ENCODE measurements at places on chromosomes 12 and 14.

DNA sequence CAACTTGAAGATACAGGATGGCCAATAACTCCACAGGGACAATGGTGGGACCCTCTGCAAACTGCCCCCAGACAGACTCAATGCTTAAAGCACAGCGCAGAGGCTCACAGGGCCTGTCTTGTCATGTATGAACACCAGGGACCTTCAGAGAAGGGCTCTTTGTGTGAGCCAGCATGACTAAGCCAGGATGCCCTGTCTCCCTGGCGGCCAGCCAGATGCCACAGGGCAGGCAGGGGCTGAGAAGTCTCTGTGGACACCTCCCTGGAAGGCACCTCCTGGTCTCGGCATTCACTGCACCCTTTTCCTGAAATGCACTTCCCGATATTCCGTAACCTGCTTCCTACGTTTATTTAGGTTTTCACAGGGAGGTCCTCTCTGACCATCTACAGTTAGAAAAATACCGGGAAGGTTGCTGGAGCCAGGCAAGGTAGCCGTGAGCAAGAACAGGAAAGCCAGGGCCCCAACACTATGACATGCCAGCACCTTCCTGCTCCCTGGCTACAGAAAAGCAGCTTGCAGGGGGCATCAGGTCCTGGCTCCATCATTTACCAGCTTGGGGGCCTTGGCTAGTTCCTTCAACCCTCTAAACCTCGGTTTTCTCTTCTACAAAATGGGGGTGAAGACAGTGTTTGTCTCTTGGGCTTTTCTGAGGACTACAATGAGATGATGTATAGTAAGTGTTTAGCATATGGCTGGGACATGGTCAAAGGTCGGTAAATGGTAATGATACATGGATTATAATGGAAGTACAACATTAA lies 65.0 kb downstream of the PITPNM2 start:
- H3K27ac ChIP-seq: no peak overlapping the region
- H3K36me3 ChIP-seq: no peaks in the 10 kb centered on the region

DNA sequence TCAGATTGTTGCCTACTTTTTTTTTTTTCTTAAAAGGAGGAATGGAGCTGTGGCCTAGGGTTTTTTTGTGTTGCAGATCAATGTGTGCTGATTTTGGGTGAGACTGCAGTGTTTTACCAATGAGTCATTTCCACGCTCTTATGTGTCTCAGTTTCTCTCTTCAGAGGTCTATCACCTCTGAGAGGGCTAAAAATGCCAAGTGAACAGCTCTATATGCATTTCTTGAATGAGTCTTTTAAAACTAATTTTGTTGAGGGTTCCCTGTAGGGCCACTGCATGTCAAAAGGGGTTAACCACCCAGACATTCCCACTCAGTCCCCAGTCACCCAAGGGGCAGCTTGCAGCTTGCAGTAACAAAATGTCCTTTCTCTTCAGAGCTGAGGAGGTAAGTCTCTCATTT lies 24.3 kb upstream of the GLIPR1L2 start:
- H3K36me3 ChIP-seq: no peaks in the 10 kb centered on the region
- H3K4me3 ChIP-seq: no peak overlapping the region
- no peaks in the 10 kb centered on the region for H3K4me1 ChIP-seq

GRCh38 chr14:104578321-104578720 lies 1.2 kb upstream of the C14orf180 start:
- H3K36me3 ChIP-seq: no peaks in the 10 kb centered on the region
- peaks cover 95% of the 10 kb centered on the region for H3K27me3 ChIP-seq
- H3K27ac ChIP-seq: no peak overlapping the region
- H3K4me3 ChIP-seq: no peak overlapping the region
- DNase-seq: no peak

GRCh38 chr14:59530349-59530748 lies 46.0 kb downstream of the JKAMP start:
- no peak overlapping the region for H3K4me3 ChIP-seq
- no peaks in the 10 kb centered on the region for H3K36me3 ChIP-seq
- no peaks in the 10 kb centered on the region for H3K4me1 ChIP-seq
- H3K27me3 ChIP-seq: no peaks in the 10 kb centered on the region
- no peak overlapping the region for H3K27ac ChIP-seq
- DNase-seq: no peak

DNA sequence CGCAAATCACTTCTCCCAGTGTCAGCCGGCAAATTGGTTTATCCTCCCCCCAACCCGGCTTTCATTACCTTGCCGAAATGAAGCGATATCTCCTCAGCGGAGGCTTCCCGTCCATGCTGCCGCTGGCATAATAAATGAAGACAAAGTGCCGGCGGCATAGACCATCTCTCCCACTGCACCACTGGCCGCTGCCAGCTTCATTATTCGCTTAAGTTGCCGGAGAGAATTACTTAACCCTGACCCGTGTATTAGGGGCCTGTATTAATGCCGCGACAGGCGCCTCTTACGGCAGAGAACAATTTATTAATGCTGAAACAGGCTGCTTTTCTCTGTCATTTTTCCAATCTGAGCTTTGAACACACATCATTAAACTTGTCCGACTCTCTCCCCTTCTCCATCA lies 17.5 kb upstream of the GPATCH2L start:
- peaks cover 94% of the 10 kb centered on the region for H3K27me3 ChIP-seq
- no peak for DNase-seq
- no peaks in the 10 kb centered on the region for H3K36me3 ChIP-seq
- H3K4me1 ChIP-seq: peaks cover 12% of the 10 kb centered on the region

GRCh38 chr12:124849382-124849781 lies 14.3 kb downstream of the SCARB1 start:
- no peak for DNase-seq
- H3K27me3 ChIP-seq: no peaks in the 10 kb centered on the region
- H3K4me3 ChIP-seq: no peak overlapping the region
- peaks cover 21% of the 10 kb centered on the region for H3K4me1 ChIP-seq
- no peak overlapping the region for H3K27ac ChIP-seq
- H3K36me3 ChIP-seq: no peaks in the 10 kb centered on the region

DNA sequence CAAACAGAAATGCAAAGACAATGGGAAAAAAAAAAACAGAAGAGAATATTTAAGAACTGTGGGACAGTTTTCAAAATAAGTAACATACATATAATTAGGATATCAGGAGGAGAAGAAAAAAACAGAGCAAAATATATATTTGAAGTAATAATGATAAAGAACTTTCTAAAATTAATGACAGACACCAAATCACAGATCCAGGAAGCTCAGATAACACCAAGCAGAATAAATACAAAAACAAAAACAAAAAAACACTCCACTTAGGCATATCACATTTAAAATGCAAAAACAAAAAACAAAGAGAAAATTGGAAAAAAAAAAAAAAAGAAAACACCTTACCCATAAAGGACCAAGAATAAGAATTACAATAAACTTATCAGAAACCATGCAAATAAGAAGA lies 9.6 kb upstream of the RFX4 start:
- H3K27ac ChIP-seq: no peak overlapping the region
- DNase-seq: no peak
- no peaks in the 10 kb centered on the region for H3K36me3 ChIP-seq
- H3K4me3 ChIP-seq: no peak overlapping the region
- no peaks in the 10 kb centered on the region for H3K4me1 ChIP-seq

GRCh38 chr14:38211255-38211735 lies 3.6 kb downstream of the SSTR1 start:
- H3K4me3 ChIP-seq: peak overlapping the region; percentile 47
- no peak overlapping the region for H3K27ac ChIP-seq
- peaks cover 50% of the 10 kb centered on the region for H3K27me3 ChIP-seq
- no peaks in the 10 kb centered on the region for H3K36me3 ChIP-seq
- H3K4me1 ChIP-seq: peaks cover 41% of the 10 kb centered on the region
- DNase-seq: peak; percentile 77

GRCh38 chr12:7758766-7759140 lies 6.3 kb upstream of the NANOGNB start:
- no peaks in the 10 kb centered on the region for H3K27me3 ChIP-seq
- no peak overlapping the region for H3K27ac ChIP-seq
- no peaks in the 10 kb centered on the region for H3K36me3 ChIP-seq
- H3K4me3 ChIP-seq: no peak overlapping the region
- no peak for DNase-seq

- H3K4me1 ChIP-seq: peaks cover 4% of the 10 kb centered on the region
- H3K36me3 ChIP-seq: no peaks in the 10 kb centered on the region
- no peak for DNase-seq
- H3K27ac ChIP-seq: no peak overlapping the region
- H3K4me3 ChIP-seq: no peak overlapping the region
These were observed 60.3 kb downstream of the TESC start for GRCh38 chr12:117038919-117039318.

DNA sequence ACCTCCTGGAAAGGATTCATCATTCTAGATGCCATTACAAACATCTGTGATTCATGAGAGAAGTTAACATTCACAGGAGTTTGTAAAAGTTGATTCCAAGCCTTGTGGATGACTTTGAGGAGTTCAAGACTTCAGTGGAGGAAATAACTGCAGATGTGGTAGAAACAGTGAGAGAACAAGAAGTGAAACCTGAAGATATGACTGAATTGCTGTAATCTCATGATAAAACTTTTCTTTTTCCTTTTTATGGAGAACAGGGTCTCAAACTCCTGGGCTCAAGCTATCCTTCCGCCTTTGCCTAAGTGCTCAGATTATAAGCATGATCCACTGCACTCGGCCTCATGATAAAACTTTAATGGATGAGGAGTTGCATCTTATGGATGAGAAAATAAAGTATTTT lies 64.5 kb upstream of the GTF2A1 start:
- H3K27me3 ChIP-seq: no peaks in the 10 kb centered on the region
- H3K4me1 ChIP-seq: peaks cover 16% of the 10 kb centered on the region
- H3K27ac ChIP-seq: no peak overlapping the region
- H3K36me3 ChIP-seq: no peaks in the 10 kb centered on the region
- H3K4me3 ChIP-seq: no peak overlapping the region
- no peak for DNase-seq

DNA sequence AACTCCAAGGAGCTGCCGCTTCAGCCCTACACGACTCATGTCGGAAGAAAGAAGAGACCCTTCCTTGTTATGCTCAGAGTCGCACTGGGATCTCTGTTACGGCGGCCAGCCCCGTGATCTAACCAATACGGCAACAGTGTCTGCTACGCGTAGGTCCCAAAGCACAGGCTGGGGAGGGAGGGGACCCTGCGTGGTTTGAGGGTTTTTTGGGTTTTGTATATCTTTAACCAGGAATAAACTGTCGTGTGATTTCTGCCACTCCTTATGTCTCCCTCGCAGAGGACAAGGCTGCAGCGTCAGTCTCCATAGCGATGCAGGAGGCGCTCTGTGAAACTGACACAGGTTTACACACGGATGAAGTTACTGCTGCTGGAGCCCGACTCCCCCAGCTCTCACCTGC lies 60.0 kb upstream of the DIO3 start:
- H3K27ac ChIP-seq: no peak overlapping the region
- DNase-seq: peak; percentile 75
- H3K27me3 ChIP-seq: peaks cover 48% of the 10 kb centered on the region
- no peak overlapping the region for H3K4me3 ChIP-seq
- no peaks in the 10 kb centered on the region for H3K36me3 ChIP-seq

- peaks cover 22% of the 10 kb centered on the region for H3K36me3 ChIP-seq
- no peaks in the 10 kb centered on the region for H3K27me3 ChIP-seq
- DNase-seq: peak; percentile 70
- no peak overlapping the region for H3K27ac ChIP-seq
These were observed 60.6 kb downstream of the BEGAIN start for GRCh38 chr14:100526632-100527031.

GRCh38 chr12:52832985-52833905 lies 866 bp downstream of the KRT79 start:
- H3K4me1 ChIP-seq: peaks cover 4% of the 10 kb centered on the region
- H3K27ac ChIP-seq: no peak overlapping the region
- no peak overlapping the region for H3K4me3 ChIP-seq
- DNase-seq: no peak

All from suprapubic skin (tissue), 4 donors.